CD4-positive, alpha-beta T cell treated with Interleukin-2 at 100 ng/mL for 4 hours (primary cell): ENCODE measurements at places on chromosomes 4 and X.

GRCh38 chr4:17939054-17939453 lies 82.5 kb downstream of the LCORL start:
- DNase-seq, result no peak

DNA sequence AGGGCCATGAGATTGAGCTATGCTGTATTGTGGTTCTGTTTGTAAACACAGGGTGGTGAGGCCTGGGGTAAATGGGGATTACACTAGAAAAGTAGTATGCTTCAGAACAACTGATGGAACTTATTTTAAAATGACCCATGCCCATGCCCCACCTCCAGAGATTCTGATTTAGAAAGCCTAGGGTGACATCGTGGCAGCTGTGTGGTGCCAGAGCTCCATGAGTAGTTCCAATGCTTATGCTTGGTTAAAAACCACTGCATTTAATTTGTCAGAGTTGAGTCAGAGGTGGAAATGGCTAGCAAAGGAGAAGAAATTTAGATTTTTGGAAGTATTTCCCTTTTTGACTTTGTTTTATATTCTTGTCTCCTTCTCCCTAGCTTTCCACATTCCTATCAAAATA lies 63.4 kb upstream of the PDE5A start:
- DNase-seq, result no peak

DNA sequence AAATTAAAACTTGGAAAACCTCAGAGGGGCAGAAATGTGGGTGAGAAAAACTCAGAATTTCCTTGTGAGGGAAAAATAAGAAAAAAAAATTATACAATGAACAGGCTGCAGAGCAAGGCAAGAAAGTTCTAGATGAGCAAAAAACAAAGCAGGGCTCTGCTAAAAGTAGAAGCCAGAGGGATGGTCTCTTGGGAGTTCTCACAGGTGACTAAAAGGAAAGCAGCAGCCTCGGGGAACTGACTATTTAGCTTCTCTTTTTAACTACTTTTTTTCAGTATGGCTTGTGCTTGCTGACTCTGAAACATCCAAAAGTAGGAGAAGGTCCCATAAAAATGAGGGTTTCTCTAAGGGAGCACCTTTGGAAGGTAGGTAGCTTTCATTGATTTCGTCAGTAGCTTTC lies 36.4 kb downstream of the PCDH19 start:
- DNase-seq, result no peak

DNA sequence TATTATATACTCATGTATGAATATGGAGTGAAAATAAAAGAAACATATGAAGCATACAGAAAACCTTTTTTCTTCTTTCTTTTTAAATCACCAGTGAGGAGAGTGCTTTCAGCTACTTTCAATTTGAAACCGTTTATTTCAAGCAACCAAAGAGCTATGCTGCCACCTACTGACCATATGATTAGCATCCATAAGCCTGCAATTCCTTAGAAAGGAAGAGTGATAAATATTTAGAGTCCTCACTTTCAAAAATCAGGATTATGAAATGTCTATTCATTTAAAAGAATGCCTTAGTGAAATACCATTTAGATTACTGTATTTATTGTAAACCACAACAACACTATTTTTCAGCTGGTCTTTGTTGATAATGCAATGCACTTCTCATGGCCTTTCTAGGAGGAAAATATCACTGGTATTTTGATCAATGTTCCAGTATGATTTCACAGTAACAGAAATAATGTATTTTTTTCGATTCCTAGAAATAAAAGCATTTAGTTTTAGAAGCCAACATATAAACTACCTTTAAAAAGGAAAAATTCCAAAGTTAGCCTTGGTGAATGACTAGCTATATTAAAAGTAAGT lies 667.6 kb downstream of the PCDH18 start:
- peak; percentile 33 for DNase-seq

- DNase-seq, result no peak
These were observed 465 bp downstream of the BMPR1B start for GRCh38 chr4:94758141-94758699.

DNA sequence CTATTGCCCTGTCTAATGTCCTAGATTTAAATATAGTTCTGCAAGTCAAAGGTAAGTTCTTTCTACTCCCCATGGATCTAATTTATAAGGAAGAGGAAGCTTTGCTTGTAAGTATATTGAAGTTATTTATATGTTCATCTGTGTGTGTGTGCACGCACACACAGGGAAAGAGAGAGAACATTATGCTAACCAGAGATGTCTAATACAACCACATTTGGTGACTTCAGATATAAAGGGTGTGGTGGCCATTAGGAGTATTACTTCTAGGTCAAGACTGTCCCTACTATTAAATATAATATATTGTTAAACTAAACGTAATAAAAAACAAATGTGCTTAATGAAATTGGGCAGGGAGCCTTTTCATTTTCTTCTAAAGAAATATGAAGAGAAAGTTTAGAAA lies 4.1 kb downstream of the DCK start:
- DNase-seq, result no peak

- DNase-seq, result no peak
These were observed 62.9 kb upstream of the ETNPPL start for GRCh38 chr4:108825737-108826136.

DNA sequence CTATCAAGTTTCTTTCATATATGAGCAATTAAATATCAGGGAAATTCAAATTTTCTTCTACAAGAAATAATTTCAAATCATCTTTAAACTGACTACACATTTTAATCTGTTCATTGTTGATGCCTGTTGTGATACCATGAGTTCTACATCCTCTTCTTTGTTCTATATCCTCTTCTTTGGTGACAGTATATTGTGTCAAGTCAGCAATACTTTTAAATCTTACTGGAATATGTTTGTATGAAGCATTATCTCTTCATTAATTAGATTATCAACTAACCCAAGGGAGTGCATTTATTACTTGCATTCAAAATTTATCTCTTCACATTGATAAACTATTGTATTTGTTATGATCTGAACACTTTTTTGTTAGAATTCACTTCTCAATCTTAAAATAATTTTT lies 275.0 kb upstream of the INTU start:
- DNase-seq, result no peak

- DNase-seq, result no peak
These were observed 42.2 kb upstream of the HGFAC start for GRCh38 chr4:3399277-3400194.

DNA sequence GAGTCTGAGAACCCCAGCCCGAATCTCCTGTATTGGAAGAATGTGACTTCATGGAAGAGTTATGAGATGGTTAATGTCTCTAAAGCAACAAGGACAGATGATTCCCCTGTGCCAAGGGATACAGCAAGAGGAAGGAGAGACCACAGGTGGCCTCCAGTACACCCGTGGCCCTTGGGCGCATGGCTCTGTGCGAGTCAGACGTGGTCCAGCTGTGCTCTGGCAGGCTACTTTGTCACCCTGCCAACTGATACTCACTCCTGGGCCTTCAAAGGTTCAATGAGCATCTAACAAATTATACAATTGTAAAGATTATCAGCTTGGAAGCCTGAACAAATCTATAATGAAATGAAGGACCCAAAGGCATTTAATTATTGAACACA lies 71.7 kb downstream of the NYX start:
- no peak for DNase-seq

GRCh38 chr4:186669159-186669731 lies 54.4 kb downstream of the FAT1 start:
- DNase-seq, result no peak

GRCh38 chr4:78613522-78614321 lies 62.2 kb downstream of the ANXA3 start:
- DNase-seq, result no peak

- DNase-seq, result no peak
These were observed 15.4 kb downstream of the CMC4 start for GRCh38 chrX:155055494-155055893.

- peak; percentile 26 for DNase-seq
These were observed 449 bp downstream of the FBXL5 start for GRCh38 chr4:15654593-15655222.

GRCh38 chrX:20500171-20500865 lies 233.6 kb upstream of the RPS6KA3 start:
- peak; percentile 11 for DNase-seq

DNA sequence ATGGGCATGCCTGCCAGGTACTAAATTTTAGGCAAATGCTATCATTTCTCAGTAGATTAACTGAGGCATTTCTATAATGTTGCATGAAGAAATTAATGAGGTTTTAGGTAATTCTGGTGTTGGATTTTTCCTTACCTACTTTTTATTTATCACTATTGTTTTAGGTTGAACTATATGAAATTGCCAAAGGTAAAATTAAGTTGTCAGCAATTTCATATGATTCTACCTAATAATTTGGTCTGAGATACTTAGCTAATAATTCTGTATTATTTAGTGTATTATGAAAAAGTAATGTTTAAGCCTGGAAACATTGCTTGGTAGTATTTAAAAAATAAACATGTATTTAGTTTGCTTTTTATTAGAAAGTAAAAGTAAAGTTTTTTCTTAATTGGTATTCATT lies 22.7 kb downstream of the SLC4A4 start:
- no peak for DNase-seq

- no peak for DNase-seq
These were observed 66.2 kb upstream of the TACR3 start for GRCh38 chr4:103786014-103786413.

- peak; percentile 59 for DNase-seq
These were observed 532 bp downstream of the ZNF827 start for GRCh38 chr4:145937971-145938611.

GRCh38 chr4:98030059-98030458 lies 113.2 kb downstream of the STPG2 start:
- DNase-seq, result no peak

DNA sequence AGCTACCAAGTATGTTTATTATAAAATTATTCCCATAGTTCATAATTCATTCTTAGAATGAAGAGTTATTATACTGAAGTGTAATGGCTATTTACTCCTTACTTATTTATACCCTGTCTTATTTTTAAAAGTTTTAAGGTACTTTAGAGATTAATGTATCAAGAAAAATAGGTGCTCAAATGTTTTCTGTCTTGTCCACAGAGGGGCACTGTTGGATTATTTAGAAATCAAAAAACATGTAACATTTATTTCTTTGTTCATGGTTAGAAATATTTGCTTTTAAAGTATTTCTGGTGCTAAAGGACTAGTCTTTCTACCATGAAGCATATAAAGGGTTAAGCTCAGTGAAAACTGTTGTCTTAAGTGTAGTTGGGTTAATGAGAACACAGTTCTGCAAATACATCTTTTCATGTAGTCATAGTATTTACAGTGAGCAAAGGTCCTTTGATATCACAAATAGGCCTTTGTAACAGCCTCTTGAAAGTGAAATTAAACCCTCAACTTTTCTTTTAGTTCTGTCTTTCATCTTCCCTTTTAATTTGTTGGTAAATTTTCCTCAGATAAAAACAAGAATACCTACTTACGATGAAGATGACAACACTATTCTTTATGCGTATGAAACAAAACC lies 7.7 kb downstream of the SCML1 start:
- peak; percentile 4 for DNase-seq

- no peak for DNase-seq
These were observed 71.1 kb upstream of the EFNB1 start for GRCh38 chrX:68757731-68758130.

DNA sequence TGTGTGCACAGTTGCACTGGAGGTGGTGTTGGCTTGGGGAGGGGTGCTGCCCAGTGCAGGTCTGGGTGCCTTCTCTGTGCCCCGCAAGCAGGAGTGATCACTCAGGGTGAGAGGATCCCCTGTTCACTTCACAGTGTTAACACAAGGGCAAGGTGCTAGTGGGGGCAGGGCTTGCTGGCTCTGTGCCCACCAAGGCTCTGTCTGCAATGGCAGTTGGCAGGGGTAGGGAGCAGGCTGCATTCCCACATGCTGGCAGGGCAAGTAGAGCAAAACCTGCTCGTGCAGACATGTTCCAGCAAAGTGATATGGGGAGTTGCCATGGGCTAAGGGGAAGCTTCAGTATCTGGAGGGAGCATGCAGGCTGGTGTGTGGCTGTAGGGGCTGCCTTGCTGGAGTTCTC lies 428.0 kb downstream of the ZNF674 start:
- DNase-seq, result no peak
